ENCODE measurements at places on chromosomes 12 and 14.

DNA sequence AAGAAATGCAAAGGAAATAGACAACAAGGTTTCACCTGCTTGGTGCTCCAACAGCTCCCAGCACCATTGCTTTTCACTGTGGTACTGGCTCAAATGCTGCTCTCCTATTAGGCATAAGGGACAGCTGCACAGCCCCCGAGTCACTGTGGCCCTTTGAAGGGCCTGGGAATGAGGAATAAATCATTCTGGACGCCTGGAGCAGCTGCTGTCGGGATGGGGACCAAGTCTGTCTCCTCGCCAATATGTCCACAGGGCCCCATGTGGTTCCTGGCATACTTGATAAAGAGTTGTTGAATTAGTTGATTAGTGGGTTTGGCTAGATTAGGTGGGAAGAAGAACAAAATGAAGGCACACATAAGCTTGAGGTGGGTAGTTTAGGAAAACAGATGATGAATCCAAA, 13.1 kb upstream of the NGB start:
- no peak for DNase-seq

DNA sequence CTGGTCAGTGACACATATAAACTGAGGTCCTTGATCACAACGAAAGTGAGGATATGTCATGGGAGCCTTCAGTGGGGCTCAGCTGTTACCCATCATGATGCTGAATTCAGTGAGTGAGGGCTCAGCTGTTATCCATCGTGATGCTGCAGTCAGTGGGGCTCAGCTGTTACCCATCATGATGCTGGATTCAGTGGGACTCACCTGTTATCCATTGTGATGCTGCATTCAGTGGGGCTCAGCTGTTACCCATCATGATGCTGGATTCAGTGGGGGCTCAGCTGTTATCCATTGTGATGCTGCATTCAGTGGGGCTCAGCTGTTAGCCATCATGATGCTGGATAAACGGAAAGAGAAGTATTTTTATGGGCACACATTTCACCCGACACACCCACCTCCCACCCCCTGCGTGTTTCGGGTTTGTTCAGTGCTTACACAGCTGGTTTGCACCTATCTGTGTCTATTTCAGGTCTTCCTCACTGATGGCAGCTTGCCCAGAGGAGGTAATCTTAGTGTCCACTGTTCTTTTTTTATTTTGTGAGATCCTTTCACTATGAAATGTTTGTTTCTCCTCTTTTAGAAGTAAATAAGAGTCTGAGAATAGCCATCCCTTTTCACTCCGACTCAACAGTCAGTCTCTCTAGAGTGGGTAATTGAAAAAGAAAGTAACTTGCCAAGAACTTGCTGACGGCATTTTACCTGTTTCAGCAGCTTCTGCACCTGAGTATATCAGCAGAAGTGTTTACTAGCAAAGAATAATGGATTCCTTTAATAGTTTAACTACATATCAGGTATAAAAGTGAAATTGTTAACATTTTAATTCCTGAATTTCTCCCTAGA, 183.0 kb downstream of the ERC1 start:
- DNase-seq = no peak

DNA sequence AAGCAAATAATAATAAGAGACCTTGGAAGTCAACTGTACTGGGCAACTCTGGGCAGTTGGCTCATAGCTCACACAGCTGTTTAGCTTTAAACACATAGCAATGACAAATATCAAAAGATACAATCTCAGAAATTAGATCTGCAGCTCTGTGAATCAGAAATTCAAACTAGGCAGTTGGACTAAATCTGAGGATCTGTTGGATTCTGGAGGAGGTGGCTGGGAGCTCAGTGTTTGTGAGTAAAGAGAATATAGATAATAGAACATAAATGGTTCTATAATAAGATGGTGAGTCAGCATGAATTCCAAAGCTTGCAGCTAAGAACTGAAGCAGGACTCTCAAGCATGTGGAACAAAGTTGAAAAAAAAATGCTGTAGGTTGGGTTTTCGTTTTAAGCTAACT, 1949.4 kb upstream of the SEL1L start:
- DNase-seq = no peak

DNA sequence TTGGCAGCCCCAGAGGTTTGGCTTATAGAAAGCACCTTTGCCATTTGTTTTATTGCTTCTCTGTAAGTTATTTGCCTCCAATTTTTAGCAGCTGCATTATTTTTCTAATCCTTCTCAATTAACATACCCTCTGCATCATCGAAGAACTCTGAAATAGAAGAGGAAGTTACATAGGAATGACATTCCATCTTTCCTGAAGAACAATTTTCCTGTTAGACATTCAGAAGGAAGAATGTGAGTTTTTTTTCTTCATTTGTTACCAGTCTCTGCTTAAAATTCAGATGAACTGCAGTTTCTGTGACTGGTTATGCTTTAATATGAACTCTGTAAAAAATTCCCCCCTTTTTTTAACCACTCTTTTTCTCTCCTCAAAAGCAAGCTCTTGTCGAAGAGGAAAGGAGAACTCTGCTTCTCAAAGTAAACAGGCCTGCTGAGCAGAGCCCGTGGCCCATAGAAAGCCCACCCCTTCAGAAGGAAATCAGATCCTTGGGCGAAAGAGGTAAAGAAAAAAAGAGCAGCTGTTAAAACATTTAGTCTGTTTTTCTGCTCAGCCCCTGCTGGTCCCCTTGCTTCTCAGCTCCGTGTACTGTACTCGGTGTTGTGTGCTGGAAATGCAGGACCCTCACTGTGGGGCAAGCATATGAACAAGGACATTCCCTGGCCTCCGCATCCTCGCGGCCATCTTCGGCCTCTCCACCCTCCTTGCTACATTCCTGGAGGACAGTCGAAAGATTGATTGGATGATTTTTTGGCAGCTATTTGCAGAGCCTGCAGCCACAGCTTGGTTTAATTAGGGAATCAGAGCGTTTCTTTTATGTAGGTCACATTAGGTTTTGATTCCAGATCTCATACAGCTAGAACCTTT, 164.4 kb upstream of the LRIG3 start:
- peak; percentile 86 for DNase-seq

- no peak for DNase-seq
These were observed 57.8 kb upstream of the BCL11B start for GRCh38 chr14:99329711-99330315.

DNA sequence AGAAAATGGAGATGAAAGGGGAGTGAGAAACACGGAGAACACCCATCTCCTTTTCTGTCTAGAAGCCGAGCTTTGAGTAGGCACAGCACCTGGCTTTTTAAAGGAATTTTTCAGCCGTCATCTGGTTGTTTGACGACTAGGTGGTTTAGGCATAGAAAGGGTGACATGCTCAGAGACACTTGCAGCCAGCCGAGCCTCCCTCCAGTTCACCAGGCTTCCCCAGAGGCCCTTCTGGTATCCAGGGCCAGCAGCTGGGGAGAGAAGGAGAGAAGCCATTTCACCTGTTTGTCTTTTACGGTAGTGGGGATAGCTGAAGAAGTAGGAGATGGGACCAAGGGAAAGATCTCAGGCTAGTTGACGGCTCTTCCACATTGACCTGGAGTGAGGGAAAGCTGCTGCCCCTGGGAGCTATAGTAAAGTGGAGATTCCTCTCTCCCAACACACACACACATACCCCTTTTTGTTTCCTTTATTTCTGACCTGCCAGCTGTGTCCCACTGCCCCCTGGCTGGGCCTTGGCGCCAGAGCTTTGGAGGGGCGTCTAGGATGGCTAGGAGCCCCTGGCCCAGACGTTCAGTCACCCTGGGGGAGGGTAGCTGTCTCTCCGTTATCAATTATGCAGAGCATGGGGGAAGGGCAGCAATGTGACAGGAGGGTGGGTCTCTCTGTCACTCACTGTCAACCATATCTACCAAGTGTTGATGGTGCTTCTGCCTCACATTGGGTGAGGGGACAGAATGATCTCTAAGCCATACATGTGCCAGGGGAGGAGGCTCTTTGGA, 5.5 kb downstream of the MAP3K12 start:
- peak; percentile 69 for DNase-seq

DNA sequence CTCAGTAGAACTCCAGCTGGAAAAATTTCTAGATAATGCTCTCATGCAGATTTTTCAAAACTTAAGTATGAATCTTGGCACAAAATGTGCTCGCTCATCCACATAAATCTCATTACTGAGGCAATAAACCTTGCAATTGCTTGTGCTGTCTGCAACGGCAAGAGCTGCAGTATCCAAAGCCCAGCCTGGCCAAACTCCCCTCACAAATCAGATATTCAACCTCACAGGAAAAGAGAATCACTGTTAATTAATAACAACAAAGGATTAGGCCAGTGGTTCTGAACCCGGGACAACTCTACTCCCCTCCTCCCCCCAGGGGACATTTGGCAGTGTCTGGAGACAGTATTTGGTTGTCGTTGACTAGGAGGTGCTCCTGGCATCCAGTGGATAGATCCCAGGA, 19.2 kb upstream of the CORO1C start:
- DNase-seq = peak; percentile 65

All from ELF-1 (cell line).